ENCODE measurements at places on chromosomes 16 and 17.
A peak's percentile ranks its signal among the peaks of the same experiment; 100 is the strongest.

- no peak for DNase-seq
These were observed 66.8 kb downstream of the BCAS3 start for GRCh38 chr17:60744355-60744966.

- DNase-seq, result peak; percentile 50
These were observed 138.0 kb upstream of the NUDT7 start for GRCh38 chr16:77584205-77584859.

DNA sequence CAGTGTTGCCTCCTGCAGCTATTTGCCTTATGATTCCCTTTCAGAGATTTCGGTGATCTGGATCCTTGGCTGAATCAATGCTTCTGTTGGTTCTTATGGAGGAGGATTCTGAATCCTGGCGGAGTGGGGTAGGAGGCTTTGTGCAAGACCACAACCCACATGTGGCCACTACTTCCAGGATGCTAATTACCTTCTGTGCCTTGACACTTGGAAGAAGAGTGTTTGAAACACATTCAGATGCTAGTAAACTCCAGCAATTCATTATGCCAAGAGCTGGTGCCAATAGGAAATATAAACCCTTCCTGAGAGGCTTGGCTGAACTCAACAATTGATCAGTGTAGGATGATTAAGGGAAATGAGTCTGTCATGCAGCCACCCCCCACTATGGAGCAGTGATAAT, 12.1 kb upstream of the NLRP1 start:
- no peak for DNase-seq

DNA sequence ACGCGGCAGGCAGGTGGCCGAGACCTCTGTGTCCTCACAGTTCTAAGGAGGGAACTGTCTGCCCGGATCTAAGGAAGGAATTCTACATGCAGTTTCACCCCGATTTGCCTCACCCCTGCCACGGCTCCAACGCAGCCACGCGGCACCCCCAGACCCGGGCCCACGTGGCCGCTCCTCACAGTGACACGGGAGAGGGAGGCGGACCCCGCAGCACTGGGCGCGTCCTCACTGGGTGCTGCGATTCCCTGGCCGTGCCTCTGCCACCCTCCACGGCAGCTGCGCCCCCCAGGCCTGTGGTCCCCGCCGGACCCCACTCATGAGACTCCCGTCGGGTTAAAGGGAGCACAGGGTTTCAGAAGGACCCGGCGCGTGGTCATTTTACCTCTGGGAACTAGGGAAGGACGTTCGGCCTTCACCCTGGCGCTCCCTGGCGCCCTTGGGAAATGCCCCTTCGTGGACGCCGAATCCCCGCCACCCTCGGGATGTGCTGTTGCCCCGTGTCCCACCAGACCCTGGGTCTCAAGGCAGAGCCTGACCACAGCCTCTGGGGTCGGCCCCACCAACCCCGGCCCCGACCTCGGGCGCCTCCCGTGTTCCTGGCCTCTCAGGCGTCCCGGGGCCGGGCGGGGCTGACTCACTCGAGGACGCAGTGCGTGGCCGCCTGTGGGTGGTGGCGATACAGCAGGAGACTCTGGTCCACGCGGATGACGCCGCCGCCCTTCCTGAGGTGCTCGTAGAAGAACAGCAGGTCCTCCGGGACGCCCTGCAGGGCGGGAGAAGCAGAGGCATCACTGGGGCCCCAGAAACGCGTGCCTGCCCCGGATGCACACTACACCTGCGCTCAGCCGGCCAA, 118.8 kb upstream of the METRNL start:
- DNase-seq, result no peak

DNA sequence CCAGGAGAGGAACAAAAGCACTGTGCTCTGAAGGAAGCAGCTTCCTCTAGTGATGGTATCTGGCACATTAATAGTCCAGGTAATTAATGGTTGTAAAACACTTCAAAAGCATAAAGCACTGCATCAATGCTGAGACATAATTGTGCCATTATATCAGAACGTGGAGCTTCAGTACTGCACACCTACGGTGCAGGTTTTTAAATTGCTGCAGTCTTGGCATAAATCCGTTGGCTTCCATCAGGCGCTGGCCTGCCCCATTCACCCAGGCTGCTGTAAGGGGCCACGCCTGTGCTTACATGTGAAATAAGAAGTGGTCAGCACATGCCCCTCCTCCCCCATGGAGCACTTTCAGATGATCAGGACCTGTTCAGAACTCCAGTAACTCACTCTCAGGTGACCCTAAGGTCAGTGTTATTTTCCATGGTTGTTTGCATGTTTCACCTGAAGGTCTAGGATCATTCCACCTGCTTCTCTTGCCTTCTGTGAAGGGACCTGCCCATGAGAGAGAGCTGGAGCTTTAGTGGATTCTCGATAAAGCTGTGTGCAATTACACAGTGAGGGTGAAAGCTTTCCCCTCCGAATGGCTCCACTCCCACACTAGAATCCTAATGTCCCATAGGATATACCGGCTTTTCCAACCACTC, 345.3 kb downstream of the CA10 start:
- DNase-seq, result no peak

DNA sequence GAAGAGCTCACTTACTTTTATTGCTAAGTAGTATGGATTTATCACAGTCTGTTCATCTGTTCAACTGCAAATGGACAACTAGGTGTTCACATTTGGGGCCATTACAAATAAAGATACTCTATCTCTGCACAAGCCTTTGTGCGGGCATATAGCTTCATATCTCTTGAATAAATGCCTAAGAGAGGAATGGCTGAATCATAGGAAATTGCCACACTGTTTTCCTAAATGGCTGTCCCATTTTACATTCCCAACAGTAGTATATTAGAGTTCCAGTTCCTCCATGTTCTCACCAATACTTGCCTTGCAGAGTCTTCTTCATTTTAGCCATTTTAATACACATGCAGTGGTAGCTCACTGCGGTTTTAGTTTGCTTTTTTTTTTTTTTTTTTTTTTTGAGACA, 20.5 kb downstream of the NSMCE1 start:
- no peak for DNase-seq

GRCh38 chr16:61993108-61993507, 43.1 kb downstream of the CDH8 start:
- no peak for DNase-seq

GRCh38 chr16:59654455-59654854, 920.3 kb upstream of the GOT2 start:
- no peak for DNase-seq

- no peak for DNase-seq
These were observed 2.3 kb downstream of the HOXB4 start for GRCh38 chr17:48575673-48576478.

DNA sequence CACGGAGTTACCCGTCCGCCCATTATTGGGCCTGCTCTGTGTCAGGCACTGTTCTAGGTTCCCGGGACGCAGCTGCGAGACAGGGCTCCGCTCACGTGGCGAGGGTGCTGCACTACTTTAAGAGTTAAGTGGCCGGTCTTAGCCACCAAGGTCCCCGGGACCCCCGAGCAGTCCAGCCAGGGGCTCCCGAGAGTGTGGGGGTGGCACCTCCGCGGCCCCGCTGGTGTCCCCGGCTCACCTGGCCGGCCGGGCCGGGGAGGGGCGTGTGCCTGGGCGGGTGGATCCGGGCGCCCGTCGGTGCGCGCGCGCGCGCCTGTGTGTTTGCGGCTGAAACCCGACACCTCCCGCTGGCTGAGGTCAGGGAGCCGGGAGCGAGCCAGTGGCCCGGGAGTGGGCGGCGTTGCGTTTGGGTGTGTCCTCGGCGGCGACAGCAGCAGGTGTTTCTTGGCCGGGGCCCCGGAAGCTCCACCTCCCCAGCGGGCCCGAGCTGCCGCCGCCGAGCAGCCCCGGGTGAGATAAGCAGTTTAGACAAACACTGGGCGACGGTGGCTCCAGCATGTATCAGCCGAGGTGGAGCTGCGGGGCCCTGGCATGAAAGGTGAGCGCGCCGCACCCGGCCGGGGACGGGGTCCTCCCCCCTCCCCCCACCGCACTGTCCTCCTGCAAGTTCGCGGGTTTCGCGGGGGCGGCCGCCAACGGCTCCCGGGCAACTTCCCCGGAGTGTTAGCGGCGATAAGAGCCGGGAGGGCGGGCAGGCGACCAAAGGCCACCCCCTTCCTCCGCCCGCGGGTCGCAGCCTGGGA, at the start of gene GSE1:
Gene GSE1, plus strand, starts transcription at position 522 of the 803 bp plus-strand sequence. Its CDS starts 70 bp downstream, at position 592.
- peak; percentile 83 for DNase-seq

- DNase-seq, result no peak
These were observed 236.0 kb upstream of the ELAC2 start for GRCh38 chr17:13253733-13254410.

- no peak for DNase-seq
These were observed 55.2 kb upstream of the MRTFB start for GRCh38 chr16:14015948-14016347.

- peak; percentile 41 for DNase-seq
These were observed 1.4 kb downstream of the COTL1 start for GRCh38 chr16:84616515-84616914.

- peak; percentile 77 for DNase-seq
These were observed at the start of gene MVP for GRCh38 chr16:29820271-29820701. TSS of gene MVP (plus strand) at chr16:29820462. CDS start at chr16:29830550, 10,088 bp downstream.

DNA sequence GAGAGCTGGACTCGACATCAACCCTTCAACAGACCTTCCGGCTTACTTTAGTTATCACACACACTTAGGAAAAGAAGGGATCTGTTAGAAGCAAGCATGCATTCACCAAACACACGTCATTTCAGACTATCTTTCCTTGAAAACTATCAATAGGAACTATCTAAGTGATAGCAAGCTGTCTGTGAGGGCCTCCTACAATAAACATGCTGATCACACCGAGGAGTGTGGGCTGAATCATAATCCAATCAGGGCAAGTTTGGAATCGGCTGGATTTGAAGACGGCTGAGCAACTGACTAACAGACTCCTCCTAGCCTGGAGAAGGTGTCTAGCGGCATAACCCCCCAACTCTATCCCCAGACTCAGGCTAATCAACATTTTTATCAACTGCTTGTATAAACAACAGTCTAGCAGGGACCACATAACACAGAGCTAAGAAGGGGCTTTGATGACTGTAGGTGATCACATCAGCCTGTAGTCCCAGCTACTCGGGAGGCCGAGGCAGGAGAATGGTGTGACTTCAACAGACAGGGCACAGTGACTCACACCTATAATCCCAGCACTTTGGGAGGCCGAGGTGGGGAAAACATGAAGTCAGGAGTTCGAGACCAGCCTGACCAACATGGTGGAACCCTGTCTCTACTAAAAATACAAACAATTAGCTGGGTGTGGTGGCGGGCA, 14.1 kb downstream of the NXN start:
- DNase-seq, result no peak

- DNase-seq, result no peak
These were observed 25.9 kb downstream of the LPCAT2 start for GRCh38 chr16:55534756-55535155.

- no peak for DNase-seq
These were observed 27.1 kb downstream of the ADAM11 start for GRCh38 chr17:44785921-44786320.

GRCh38 chr17:73371285-73371684, 59.5 kb upstream of the CDC42EP4 start:
- no peak for DNase-seq

DNA sequence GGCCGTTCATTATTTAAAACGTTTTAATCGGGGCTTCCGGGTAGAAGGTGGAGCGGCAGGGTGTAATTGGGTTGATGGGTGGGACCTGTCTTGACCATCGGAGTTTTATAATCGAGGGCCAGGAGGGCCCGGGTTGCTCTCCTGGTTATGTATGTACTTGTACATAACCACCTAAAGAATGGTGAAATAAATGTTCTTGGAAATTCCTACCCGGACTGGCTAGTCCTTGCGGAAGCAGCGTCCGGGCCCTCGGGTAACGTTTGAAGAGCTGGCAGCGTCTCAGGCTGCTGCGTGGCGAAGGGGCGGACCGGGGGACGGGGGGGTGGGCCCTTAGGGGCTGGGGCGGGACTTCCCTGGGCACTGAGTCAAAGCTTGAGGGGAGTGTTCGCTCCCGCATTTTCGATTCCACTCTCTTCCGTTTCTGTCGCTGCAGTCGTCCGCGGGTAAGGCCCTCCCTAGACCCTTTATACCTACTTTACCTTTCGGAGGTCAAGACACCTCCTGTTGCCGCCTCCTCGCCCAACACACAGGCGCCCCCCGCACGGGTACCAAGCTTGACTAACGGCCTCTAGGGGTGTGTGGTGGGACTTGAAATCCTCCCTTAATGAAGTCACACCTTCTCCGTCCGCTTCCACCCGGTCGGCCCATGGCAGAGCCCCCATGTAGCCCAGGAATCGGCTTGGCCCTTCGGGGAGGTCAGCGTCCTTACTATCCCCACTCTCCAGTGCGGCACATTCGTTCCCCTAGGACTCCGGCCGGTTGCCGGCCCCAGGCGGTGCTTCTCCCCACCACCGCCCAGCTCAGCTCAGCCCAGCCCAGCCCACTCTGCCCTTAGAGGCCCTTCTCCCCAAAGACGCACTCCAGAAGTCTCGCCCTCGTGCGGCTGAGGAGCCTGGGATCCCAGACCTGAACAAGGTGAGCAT, at the start of gene TMEM106A:
Gene TMEM106A, plus strand, starts transcription at position 396 of the 923 bp plus-strand sequence. CDS start 1,167 bp downstream, outside the sequence.
- DNase-seq, result peak; percentile 85

GRCh38 chr17:75753514-75754377, 11.2 kb downstream of the GALK1 start:
- DNase-seq, result peak; percentile 76

DNA sequence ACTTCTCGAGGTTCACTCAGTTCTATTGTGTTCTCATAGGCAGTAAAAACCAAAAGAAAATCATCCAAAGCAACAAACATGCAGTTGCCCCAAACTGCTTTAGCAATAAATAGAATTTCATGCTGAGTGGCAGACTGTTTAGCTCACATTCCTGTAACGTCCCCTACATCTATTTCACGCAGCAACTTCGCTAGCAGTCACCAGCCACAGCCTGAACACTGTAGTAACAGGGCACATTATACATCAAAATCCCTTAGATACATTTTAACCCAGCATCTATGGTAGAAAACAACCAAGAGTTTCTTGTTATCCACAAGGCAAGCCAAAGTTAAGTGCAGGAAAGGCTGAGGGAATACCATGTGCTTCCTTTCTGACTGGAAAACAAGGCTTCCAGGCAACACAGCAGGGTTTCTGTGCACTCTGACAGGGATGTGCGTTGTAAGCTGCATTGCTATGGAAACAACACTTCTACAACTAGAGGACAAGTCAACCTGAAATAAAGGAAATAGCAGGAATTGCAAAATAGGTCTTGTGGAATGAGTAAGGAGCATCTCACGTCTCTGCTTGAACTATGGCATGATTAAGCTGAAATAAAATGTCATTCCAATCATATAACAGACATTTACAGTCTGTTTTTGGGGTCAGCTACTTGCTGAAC, 55.4 kb downstream of the CFDP1 start:
- peak; percentile 12 for DNase-seq

Data from activated CD4-positive, alpha-beta memory T cell treated with anti-CD3 and anti-CD28 coated beads for 36 hours (primary cell).